Testis (tissue), 5 donors: ENCODE measurements at places on chromosomes 12 and 14. TPM values are rescaled to one million over a fixed set of nuclear protein-coding genes. Genes with fewer than 3 reads are reported as not detected.

GRCh38 chr14:89245802-89246201 lies 171.2 kb downstream of the FOXN3 start:
- DNase-seq: no peak

DNA sequence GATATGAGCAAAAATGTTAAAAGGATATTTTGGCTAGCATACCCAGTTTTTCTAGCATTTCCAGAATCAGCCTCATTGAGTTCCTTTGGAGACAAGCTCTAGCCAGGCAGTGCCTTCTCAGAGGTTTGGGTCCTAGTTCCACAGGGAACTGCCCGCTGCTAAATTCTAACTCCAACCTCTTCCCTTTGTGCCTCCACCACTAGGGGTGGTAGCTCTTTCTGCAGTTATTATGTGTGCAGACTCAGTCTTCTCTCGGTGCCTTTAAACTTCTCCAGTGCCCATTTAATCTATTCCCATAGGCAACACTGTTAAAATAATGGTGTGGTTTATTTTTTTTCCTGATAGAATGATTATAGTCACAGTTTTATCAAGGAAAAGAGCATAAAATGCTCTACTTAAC lies 21.5 kb upstream of the SLC25A3 start:
- no peak for DNase-seq

DNA sequence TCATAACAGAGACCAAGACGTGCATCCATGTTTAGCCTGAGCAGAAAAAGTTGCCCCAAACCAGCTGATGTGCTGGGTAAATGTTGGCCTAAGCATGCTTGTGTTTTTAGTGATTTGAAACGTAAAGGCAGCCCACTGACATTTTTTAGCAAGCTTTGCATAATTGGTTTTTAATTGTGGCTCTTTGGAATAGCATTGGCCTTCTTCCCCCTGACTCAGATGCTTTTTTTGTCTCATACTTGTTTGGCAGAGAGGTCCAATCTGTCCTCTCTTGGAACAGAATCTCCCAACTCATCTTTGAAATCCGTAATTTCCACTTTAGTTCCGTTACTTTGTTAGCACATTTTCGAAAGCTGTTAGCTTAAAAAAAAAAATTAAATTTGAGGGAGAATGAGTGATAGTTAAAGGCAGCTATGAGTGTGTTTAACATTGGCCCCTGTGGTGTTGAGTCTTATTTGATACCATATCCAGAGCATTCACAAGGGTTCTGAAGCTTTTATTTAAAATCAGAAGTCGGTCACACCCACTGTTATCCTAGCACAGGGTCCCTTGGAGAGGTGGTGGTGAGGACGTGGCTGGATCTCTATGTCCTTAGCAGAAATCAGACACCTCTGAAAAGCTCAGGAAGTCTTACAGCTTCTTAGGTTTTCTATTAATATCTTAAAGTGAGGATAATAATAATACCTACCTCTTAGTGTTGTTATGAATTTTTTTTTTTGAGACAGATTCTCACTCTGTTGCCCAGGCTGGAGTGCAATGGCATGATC lies 15.6 kb downstream of the JDP2 start:
- no peak for DNase-seq

DNA sequence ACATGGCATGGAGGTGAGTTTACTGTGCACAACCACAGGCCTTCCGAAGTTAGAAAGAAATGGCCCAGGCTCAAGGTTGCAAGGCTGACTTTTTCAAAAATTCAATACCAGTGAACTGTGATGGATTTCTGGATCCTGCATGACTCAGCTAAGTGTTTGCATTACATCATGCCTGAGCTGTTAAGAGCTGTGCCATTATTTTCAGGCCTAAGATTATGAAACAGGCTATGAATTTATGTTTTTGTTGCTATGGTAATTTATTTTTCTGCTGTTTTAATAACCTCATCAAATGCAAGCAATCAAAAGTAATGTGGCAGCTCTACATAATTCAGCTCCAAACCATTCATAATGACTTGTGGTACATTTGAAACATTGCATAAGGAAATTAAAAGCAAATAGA lies 457.7 kb upstream of the TMEM132C start:
- DNase-seq: no peak

DNA sequence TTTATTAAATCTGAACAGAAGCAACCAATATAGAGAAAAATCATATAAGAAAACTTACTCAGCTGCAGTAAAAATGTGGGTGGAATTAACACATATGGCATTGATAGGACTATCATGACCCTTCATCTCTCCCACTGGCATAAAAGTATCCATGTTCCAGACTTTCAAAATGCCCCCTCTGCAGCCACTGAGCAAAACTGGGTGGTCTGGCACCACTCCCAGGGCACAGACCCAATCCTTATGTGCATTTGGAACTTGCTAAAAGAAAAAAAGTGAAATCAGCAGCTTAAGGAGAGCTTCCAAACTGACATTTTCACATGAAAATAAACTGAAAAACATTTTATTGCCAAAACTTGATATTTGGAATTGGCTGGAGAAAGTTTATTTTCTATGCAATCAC lies 141.5 kb downstream of the KIF21A start:
- DNase-seq: no peak

GRCh38 chr12:48084841-48085460 lies 20.9 kb downstream of the SENP1 start:
- DNase-seq: no peak

DNA sequence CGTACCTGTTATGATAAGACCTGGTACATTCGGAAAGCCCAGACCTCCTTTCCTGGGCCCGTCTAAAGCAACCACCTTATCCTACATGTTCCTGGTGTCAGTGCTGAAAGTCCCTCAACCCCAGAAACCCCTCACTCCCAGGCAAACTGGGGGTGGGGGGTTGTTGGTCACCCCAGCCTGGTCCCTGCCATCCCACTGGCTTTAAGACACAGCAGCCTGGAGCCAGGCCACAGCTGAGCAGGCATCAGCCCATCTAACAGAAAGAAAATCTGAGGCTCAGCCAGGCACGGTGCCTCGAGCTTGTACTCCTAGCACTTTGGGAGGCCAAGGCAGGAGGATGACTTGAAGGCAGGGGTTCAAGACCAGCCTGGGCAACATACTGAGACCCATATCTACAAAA lies 4.5 kb downstream of the SELPLG start:
- DNase-seq: no peak

DNA sequence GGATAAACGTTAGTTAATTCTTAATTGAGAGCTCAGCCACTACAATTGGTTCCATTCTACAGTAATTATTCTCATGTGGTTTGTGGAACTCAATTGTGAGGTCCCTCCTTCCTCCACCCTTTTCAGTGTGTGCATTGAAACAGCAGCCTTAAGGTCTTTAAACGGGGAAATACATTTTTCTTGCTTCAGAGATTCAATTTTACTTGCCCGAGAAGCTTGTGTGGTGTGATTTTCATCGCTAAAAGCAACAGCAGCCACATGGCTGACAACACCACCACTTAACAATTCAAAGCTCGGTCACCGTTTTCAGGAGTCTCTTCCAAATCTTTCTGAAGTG lies 733 bp upstream of the PPFIBP1 start:
- DNase-seq: no peak

GRCh38 chr14:105196265-105196960 lies 15.3 kb upstream of the NUDT14 start:
- no peak for DNase-seq

DNA sequence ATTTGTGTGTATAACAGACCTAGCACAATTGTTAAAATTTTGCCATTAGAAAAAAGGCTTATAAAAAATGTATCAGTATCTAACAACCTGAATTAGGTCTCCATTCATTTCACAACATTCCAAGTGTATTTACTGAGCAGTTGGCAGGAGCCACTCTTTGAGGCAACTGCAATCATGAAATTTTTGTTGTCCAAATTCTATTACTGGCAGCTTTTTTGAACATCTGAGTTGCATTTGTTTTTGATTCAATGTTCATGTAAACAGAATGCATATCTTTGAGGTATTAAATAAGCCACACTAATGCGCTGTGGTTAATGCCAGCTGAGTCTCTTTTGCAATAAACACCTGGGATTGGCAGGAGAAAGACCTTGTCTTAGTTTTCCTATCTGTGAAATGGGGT lies 8.7 kb downstream of the KITLG start:
- no peak for DNase-seq

DNA sequence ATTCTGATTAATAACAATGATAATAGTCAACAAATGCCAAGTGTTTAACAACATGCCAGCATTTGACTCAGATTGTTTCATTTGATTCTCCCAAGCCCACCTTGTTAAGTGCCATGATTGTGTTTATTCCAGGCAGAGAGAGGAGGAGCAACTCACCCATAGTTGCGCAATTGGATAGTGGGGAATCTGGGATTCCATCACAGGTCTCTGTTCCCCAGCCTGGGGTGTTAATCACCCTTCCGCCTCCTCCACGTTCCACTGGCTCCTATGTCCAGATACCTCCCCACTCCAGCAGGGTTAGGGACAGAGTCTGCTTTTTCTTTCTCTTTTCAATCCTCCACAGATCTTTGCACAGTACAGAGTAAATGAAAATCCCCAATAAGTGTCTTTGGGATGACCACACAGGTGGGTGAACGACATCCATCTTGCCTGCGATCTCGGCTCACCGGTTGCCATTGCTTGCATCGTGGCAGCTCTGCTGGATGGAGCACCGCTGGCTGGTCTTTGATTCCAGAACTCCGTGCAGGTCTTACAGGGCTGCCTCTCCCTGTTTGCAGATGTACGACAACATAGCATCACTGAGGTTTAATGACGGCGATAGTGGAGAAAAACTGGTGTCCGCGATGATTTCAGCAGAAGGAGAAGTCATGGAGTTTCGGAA lies 78.8 kb downstream of the DNAH10 start:
- DNase-seq: no peak

GRCh38 chr12:108730365-108731104 lies 783 bp downstream of the CORO1C start:
- DNase-seq: peak; percentile 64

DNA sequence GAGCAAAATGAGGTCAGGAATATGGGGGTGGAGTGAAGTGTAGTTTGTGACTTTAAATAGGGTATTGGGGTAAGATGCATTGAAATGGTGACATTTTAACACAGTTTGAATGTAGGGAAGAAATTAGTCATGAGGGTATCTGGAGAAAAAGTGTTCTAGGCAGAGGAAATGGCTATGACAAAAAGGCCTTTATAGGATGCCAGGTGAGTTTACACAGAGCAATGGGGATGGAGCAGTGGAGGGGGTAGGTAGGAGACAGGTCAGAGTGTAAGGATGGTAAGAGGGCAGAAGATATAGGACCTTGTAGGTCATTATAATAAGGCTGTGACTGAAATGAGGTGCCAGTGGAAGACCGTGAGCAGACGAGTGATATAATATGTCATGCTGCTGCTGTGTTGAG lies 30.4 kb downstream of the HEATR5A start:
- DNase-seq: no peak

- no peak for DNase-seq
Observed at GRCh38 chr12:68435816-68436215, 103.7 kb upstream of the MDM1 start.

DNA sequence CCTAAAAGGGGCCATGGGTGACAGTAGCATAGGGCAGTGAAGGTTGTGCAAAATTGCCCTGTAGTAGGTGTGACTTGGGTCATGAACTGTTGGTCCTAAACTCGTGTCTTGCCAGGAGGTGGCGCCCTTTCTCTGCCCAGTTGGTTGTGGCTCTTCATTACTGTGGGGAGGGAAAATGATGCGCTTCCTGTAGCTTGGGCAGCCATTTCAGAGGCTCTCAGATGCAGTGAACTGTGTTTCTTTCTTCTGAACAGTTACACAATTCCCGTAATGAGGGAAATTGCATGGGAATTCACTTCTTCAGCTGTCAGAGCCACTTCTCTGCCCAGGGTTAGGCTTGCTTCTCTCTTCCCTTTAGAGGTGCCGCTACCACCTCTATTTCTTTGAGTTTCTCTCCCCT lies 148.1 kb upstream of the NRXN3 start:
- DNase-seq: peak; percentile 84

- DNase-seq: no peak
Observed at GRCh38 chr14:103021684-103022001, 35.7 kb downstream of the CDC42BPB start.

The CAMKK2 gene
- total RNA-seq: 22.1 TPM

The TSPAN19 gene
- total RNA-seq: 1.8 TPM

The CPM gene
- 38.0 TPM for total RNA-seq

The TMEM119 gene
- total RNA-seq: 5.3 TPM

The RFLNA gene
- total RNA-seq: 0.31 TPM

The RNASE3 gene
- 0.50 TPM for total RNA-seq

The EML5 gene
- total RNA-seq: 19.3 TPM

The ASPG gene
- total RNA-seq: 2.7 TPM

The SLC22A17 gene
- total RNA-seq: 56.6 TPM

The PRH2 gene
- 1.3 TPM for total RNA-seq
